GM19239 (cell line): ENCODE measurements at places on chromosomes 11 and 22.

DNA sequence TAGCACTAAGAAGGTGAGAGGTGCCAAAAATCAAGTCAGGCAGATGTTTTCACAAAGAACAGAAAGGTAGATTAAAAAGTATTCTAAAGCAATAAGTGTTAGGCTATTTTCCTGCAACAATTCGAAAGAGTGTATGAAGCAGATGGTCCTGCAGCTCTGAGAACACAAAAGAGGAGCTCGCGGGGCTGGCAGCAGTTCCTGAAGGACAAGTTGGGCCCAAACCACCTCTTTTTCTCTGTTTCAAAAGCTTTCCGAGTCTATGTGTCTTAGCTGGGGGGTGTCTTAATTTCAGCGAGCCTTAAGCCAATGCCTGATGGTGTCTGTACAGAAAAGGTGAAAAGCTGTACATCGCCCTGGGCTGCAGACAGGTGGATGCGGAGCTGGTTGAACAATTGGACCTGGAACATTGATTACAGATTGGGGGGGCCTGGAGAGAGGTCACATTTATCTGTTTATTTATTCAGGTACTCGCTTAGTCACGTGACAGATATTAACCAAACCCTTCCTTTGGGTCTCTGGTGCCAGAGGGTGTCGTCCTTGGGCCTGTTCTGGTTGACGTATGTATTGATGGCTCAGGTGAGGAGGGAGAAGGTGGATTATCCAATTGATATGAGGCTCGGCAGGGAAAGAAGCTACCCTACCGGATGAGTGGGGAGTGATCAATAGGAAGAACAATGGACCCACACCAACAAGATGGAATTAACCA, 24.7 kb downstream of the GRIK4 start:
- DNase-seq: no peak

DNA sequence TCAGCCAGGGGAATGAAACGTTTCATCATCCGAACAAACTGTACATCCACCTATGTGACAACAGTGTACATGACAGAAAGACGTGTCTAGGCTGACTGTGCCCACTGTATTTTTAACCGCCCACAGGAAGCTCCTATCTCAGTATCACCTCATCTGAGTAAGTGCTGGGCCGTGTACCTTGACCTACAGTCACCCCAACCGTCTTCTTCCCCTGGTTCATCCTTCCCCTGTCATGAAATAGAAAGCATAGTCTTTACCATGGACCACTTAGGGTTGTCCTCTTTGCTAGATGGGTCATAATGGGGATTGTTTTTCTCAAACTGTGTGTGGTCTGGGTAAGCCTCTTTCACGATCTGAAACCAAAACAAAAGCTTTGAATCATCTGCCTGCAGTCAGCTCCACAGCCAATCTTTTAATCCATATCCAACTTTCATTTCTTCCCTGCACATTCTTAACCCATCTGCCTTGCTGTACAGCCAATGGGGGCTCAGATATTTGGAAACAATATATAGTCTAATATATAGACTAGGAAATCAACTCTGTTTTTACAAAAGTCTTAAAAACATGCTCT, 4.2 kb downstream of the THYN1 start:
- DNase-seq: no peak

DNA sequence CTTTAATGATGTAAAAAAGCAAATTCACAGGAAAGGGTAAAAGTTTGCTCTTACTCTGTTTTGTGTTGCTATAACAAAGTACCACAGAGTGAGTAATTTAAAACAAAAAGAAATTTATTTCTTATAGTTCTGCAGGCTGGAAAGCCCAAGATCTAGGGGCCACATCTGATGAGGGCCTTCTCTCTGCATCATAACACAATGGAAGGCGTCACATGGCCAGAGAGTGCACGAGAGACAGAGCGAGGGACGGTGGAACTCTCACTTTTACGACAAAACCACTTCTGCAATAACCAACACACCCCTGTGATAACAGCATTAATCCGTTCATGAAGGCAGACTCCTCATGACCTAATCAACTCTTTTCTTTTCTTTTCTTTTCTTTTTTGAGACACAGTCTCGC, 31.1 kb downstream of the CD6 start:
- no peak for DNase-seq

DNA sequence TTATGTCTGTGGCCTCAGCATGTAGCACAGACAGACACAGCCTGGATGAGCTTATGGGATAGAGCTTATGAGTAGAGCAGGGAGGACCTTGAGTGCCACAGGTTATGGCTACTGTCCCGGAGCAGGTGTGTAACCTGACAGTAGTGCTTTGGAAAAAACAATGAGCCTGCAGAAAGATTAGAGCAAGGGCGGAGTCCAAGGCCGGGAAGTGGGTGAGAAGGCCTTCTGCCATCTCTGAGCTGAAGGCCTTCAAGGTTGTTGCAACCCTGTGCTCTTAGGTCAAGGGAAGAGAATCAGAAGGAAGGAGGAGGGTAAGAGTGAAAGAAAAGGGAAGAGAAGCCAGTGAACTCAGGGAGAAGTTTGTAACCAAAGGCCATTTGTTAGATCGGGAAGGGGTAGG, 3.9 kb upstream of the TAGLN start:
- no peak for DNase-seq
